Activated CD4-positive, alpha-beta T cell treated with anti-CD3 and anti-CD28 coated beads, Interleukin-2, amount 50 U/mL, for 1 hour (primary cell): ENCODE measurements at places on chromosomes 4 and X.

GRCh38 chr4:13836946-13837912 is 209.7 kb upstream of the BOD1L1 start:
- no peak for DNase-seq

DNA sequence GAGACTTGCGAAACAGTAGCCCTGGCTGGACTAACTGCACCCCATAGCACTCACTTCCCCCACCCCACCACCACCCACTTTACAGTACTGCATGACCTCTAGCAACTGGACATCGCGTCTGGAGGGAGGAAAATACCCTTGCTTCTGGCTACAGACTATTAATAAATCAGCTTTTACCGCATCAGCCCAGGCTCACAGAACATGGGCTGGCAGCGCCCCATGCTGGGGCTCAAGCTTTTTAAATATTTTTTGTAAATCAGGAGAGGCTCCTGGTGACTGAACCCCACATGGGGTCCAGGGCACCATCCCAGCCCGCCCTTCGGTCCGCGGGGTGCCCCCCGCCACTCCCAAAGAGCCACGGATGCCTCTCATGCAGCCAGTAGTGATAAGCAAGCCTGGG is 2.7 kb downstream of the HS6ST2 start:
- DNase-seq, result no peak

- no peak for DNase-seq
These were observed 23.1 kb downstream of the CORIN start for GRCh38 chr4:47814618-47815295.

DNA sequence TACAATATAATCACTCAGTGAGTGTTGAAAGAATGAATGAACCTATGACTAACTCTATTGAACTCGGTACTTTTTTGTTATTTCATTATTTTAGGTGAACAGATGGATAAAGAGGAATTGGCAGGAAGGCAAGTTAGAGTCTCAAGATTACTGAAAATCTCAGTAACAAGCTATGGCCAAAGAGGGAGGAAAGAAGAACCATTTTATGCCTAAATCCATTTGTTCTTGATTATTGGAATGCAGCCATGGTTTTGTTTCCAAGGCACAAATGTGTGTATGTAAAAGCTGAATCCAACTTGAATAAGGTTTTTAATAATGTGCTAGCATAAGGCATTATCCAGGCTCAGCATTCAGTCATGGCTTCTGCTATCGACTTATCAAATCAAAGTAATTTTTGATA is 196.4 kb downstream of the DTHD1 start:
- DNase-seq, result no peak

GRCh38 chrX:10722851-10723250 is 102.5 kb upstream of the MID1 start:
- peak; percentile 14 for DNase-seq

DNA sequence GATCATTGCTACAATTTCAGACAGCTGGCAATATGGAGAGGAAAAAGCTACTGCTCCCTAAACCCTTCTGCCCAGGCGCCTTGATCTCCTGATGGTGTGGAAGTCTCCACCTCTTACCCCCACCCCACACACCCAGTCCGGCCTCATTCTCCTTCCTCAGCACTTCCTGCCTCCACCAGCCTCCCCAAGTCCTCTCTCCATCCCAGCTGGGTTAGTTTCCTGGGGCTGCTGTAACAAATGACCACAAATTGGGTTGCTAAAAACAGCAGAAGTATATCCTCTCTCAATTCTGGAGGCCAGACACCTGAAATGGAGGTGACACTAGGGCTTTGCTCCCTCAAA is 1.1 kb upstream of the CCNQ start:
- DNase-seq, result no peak

- peak; percentile 9 for DNase-seq
These were observed 663 bp downstream of the CXorf38 start for GRCh38 chrX:40646489-40647306.

DNA sequence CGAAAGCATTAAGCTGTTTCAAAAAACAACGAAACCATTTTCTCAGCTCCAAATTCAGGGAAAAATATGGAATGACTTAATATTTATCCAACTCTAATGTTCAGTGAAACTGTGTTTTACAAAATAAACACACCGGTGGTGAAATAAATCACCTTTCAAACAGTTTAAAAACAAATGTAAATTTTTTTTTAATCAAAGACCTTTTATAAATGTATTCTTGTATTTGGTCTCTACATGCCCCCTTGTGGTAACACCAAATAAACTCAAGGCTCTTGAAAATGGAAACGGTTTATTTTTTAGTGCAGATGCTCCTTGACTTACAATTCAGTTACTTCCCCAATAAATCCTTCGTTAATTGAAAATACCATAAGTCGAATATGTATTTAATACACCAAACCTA is 45.8 kb upstream of the ITM2A start:
- DNase-seq, result no peak

DNA sequence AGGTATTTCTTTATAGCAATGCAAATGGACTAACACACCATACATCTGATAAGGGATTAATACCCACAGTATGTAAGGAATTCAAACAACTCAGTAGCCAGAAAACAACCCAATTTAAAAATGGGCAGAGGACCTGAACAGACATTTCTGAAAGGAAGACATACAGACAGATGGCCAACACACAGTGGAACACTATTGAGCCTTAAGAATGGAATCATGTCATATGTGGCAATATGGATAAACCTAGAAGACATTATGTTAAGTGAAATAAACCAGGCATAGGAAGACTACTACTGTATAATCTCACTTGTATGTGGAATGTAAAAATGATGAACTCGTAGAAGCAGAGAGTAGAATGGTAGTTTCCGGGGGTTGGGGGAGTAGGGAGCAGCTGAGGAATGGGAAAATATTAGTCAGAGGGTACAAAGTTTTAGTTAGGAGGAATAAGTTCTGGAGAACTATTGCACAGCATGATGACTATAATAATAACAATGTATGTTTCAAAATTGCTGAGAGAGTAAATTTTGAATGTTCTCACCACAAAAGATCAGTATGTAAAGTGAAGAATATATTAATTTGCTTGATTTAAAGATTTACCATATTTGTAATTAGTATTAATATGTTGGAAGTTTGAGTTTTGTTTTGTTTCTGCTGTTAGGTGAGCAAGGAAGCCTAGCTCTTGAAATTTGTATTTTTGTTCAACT is 25.2 kb downstream of the WDR44 start:
- DNase-seq, result no peak
